ENCODE measurements at places on chromosomes 12 and 14.

- DNase-seq, result no peak
Observed at GRCh38 chr12:119198440-119198839, 19.7 kb downstream of the HSPB8 start.

DNA sequence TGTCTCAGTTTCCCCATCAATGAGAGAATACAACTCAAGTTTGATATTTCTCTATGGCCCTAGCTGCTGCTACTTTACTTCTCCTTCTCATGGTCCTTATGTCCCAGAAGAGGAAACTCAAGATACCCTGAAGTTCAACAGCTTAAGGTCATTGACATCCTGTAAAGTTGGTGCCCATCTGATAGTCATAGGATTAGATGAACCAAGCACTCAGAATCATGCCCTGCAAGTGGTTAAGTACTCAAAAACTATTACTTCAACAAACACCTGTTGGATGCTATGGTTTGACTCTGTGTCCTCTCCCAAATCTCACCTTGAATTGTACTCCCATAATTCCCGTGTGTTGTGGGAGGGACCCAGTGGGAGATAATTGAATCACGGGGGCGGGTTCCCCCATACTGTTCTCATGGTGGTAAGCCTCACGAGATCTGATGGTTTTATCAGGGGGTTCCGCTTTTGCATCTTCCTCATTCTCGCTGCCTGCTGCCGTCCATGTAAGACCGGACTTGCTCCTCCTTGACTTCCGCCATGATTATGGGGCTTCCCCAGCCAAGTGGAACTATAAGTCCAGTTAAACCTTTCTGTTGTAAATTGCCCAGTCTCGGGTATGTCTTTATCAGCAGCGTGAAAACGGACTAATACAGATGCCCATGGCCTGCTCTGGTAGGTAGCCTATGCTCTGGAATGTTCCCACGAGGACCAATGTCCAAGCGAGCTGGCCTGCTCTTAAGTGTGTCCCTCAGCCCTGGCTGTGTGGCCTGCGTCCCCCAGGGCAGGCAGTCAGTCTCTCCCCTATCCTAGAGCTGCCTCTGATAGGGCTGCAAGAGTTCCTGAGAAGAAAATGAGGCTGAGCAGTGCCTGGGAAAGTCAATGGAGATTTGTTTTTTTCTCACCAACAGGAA, 18.1 kb downstream of the CAMKK2 start:
- no peak for DNase-seq

DNA sequence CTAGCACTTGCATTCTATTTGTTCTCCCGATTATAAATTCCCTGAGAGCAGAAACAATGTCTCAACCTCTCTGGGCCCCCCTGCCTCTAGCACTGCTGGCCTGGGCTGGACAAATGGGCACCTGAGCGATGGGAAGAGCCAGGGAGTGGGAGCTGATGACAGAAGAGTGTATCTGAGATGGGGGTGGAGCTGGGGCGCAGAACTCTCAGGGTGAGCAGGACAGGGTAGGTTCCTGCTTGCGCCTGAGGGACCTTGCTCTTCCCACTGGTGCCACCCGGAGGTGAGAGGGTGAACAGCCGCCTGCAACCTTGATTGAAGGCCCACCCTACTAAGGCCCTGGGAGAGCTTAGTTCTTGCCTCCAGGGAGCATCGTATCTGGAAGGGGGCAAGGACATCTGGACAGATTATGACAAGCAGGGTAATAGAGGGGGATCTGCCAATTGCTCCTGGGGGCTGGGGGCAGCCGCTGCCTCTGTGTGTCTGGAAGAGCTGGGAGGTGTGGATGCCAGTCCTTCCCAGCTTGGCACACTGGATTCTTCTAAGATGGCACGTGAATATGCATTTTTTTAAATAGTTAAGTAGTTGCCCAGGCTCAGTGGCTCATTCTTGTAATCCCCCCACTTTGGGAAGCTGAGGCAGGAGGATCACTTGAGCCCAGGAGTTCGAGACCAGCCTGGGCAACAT, 43.0 kb upstream of the TSPAN9 start:
- no peak for DNase-seq

DNA sequence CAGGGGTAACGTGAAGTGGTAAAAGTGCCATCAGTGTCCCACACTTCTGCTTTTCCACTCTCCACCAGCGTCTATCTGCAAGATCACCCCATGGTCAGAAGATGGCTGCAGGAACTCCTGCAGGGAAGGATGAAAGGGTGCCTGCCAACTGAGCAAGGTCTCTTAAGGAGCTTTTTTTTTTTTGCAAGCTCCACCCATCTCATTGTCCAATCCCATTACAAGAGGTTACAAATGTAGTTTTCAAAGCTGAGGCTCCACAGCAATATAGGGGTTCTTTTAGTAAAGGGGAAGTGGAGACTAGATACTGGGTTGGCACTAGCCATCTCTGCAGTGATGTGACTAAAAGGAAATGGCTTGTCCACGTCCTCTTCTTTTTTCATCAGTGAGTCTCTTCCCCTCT, 5.9 kb upstream of the BHLHE41 start:
- DNase-seq, result no peak

DNA sequence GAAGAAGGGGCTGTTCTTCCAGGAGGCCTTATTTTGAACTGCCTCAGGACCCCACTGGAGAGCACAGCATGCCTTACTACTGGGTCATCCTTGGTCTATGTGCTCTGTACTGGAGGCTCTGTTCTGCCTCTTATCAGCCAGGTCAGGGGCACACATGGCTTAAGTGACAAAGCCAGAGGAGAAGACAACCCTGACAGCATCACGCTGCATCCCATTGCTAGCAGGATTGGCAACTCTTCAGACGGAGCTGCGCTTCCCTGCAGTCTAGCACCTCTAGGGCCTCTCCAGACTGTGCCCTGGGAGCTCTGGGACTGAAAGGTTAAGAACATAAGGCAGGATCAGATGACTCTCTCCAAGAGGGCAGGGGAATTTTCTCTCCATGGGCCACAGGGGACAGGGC, 17.3 kb upstream of the TIGAR start:
- DNase-seq, result no peak

DNA sequence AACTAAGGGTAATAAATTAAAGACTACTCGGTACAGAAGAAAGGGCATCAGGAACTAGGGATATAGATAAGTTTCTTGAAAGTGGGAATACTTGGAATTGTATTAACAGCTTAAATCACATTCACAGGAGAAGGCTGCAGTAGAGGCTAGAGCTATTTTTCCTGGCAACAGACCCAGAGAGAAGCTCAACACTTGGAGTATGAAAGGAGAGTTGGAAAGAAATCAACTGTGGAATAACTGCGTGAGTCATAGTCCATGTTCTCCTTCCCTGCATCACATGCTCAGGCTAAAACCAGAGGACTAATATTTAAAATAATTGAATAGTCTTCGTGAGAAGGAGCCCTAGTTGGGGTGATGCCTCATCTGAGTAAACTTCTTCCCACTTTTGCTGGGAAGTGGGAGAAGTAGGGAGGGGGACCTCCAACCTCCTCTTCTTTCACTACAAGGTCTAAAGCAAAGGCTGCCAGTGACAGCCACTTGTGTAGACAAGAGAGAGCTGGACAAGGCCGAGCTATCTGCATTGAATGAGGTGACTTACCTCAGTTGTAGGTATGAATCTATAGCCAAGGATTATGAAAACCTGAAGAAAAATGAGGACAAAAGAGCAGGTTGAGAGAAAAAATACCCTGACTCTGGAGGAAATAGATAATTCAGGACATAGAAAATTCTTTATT, 32.7 kb downstream of the DYRK2 start:
- DNase-seq, result no peak

- no peak for DNase-seq
Observed at GRCh38 chr12:21526053-21526452, at the start of gene SPX. TSS of gene SPX (plus strand) at chr12:21526296. CDS start at chr12:21526473, 177 bp downstream.

- DNase-seq, result no peak
Observed at GRCh38 chr14:86481104-86481503, 951.2 kb downstream of the FLRT2 start.

- no peak for DNase-seq
Observed at GRCh38 chr14:77026930-77027537, 1.5 kb downstream of the IRF2BPL start.

- DNase-seq, result no peak
Observed at GRCh38 chr12:34398706-34399630, 376.7 kb downstream of the ALG10 start.

GRCh38 chr12:6355491-6356373, 13.9 kb upstream of the TNFRSF1A start:
- DNase-seq, result no peak

GRCh38 chr12:71589478-71589881, 74.2 kb downstream of the ZFC3H1 start:
- no peak for DNase-seq

- DNase-seq, result no peak
Observed at GRCh38 chr12:124898200-124898922, 16.1 kb downstream of the UBC start.

Measured in GM12864 (cell line).